ENCODE measurements at places on chromosomes 4 and X.
A peak's percentile ranks its signal among the peaks of the same experiment; 100 is the strongest.

DNA sequence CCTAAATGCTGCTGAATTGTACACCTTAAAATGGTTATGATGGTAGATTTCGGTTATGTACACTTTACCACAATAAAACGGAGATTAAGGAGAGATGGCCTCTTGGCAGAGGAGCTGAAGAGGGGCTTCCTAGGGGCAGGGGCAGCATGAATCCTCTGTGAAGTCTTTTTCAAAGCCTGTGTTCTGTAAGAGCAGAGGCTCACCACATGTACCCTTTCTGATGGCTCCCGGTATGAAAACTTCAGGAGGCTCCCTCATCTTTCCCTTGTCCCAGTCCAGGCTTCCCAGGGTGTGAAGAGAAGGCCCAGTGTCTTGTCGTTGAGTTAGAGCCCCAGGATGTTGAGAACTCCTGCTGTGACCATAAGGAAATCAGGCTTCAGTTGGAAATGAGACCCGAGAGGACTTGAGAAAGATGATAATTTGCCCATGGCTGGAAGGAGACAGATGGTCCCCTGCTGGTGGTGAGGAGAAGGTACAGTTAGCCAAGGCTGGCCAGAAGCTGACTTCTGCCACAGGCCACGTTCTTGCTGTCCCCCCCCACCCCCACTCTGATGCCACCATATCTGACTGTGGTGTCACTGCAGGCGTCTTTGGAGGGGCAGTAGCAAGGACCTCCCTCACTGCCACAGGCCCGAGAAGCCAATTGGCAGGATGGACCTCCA is 31.8 kb upstream of the MTM1 start:
- no peak for DNase-seq

DNA sequence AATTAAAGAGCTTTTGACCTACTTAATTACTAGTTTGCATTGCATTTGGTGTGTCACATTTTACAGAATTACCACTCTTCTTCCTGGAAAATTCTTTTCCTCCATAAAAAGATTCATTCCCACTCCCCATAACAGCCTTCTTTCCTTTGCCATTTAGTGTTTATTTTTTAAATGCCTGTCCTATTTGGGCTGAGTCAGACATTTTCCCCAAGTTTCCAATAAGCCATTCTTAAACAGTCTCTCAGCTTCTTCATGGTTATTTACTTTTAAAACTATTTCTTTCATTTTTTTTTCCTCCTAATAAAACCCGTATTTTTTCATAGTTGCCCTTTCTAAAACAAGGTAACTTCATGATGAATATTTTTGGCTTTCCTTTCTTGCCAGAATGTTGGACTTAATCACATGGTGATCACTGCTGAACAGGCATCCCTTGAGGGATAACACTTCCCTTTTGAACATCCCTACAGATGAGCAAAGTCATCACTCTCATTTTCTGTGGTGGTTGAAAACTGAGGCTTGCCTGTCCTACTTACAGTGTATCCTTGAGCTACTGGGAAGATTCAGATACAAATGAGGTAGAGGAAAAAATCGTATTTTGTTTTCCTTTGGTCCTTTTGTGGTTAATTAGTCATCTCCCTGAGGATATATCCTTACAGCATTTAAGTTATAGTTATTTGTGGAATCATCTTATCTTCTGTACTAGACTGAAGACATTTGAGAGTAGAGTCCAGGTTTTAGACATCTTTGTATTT is 520.5 kb upstream of the NR3C2 start:
- no peak for DNase-seq

GRCh38 chr4:74682567-74683359 is 111.6 kb downstream of the BTC start:
- DNase-seq, result peak; percentile 51

GRCh38 chrX:15129412-15129811 is 140.5 kb downstream of the ASB9 start:
- DNase-seq, result no peak

GRCh38 chrX:9542761-9543111 is 77.9 kb downstream of the TBL1X start:
- DNase-seq, result no peak

DNA sequence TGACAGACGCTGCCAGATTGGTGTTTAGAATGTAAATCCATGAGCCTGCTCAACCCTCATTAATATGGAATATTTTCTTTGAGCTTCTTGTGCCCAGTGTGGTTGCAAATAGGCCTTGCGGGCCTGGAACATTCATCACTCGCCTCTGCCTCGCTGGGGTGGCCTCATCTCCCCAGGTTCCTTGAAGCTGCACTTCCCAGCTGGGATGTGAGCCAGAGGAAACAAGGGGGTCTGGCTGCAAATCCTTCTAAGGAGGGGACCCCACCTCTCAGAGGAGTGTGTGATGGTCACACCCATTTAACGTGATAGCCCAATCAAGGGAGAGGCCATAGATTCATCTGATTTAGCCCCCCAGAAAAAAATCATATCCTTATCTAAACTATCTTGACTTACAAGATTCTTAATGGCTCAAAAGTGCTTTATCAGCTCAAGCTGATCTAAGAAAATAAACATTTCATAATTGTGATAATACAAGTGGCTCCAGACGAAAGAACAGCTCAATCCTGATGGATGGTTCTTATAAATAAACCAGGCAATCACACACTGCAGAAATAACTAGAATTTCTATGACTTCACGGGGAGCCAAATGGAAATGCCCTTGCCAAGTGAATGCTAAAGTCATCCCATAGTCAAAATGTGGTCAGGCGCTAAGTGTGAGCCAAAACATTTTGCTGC is 189.9 kb downstream of the PTTG2 start:
- no peak for DNase-seq

DNA sequence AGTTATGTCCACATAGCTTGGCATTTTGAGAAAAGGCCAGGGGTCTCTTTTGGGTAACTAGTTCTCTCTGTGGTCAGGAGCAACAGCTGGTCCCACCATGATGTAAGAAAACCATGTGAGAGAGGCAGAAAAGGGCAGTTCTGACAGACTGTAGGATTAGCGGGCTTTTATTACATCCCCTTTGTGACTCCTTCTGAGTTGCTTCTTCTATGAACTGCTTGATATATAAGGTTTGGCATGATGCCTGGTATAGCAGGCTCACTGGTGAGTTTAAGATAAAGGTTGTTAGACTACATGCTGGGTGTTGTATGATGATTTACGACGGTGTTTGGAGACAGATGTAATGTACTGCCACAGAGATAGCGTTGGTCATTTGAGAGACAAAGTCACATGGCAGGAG is 2308.1 kb upstream of the AGA start:
- DNase-seq, result no peak

GRCh38 chr4:10460313-10461047 is 3.3 kb upstream of the ZNF518B start:
- no peak for DNase-seq

DNA sequence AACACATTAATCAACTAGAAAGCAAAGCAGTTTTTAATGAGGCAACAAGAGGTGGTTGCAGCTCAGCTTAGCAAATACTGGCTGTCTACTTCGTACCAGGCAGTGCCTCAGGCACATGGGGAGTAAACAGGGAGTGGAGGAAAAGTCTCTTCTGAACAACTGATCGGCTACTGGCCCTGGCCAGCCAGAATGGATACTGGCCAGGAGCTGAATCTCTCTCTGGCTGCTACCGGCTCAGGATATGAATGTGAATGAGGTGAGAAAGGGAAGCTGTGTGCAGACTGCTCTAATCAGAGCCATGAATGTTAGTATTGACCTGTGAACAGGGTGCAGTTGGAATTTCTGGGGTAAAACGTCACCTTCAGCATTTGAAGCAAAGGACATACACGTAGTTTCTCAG is 77.3 kb downstream of the STK32B start:
- DNase-seq, result no peak

- peak; percentile 91 for DNase-seq
Observed at GRCh38 chrX:63350941-63351616, at the start of gene SPIN4. TSS of gene SPIN4 (minus strand) at chrX:63351332. CDS start at chrX:63350819, 513 bp downstream.

DNA sequence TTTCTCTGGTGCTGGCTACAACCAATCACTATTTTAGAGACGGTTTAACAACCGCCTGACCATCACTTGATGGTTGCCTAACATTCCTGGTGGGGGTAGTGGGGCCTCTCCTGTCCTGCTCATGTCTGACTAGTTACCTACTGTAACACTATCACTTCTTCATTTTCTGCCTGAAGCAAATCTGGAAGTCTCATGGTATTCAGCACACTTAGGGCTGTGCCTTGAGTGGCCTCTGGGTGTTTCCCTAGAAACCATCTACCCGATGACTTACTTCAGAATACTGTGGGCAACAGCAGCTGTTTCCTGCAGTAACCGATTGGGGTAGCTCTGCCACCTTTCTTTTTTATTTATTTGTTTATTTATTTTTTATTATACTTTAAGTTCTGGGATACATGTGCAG is 880.1 kb upstream of the INTU start:
- no peak for DNase-seq

- DNase-seq, result no peak
Observed at GRCh38 chrX:112083624-112084326, 1.2 kb upstream of the TRPC5 start.

GRCh38 chrX:1727531-1728027 is 112.7 kb downstream of the ASMT start:
- DNase-seq, result peak; percentile 84

- peak; percentile 92 for DNase-seq
Observed at GRCh38 chrX:130401415-130402207, at the start of gene RBMX2. TSS of gene RBMX2 (plus strand) at chrX:130401987. CDS start at chrX:130402033, 46 bp downstream.

DNA sequence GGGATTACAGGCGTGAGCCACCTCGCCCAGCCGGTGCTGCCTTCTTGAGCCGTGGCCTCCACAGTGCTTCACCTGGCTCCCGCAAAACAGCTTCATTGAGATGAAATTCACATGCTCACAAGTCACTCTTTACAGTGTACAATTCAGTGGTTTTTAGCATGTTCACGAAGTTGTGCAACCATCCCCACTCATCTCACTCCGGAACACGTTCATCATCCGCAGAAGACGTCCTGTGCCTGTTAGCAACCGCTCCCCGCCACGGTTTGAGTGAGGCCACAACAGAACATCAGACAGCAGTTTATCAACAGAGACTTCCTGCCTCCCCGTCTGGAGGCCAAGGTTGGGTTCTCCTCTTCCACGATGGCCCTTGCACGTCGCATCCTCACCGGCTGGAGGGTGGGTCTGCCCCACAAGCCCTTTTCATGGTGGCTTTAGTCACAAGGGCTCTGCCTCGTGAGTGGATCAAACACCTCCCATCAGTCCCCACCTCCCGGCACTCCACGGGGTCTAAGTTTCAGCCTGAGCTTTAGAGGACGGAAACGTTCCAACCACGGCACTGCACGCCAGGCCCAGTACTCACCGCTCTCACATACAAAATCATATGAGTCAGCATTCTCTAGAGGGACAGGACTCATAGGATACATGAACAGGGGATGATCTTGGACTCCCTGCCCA is 29.6 kb upstream of the SPON2 start:
- peak; percentile 66 for DNase-seq

GRCh38 chrX:134251241-134251640 is 14.3 kb downstream of the CCDC160 start:
- no peak for DNase-seq

GRCh38 chr4:141465171-141465570 is 171.2 kb upstream of the IL15 start:
- no peak for DNase-seq

- DNase-seq, result no peak
Observed at GRCh38 chrX:100600758-100601157, 16.0 kb downstream of the TNMD start.

DNA sequence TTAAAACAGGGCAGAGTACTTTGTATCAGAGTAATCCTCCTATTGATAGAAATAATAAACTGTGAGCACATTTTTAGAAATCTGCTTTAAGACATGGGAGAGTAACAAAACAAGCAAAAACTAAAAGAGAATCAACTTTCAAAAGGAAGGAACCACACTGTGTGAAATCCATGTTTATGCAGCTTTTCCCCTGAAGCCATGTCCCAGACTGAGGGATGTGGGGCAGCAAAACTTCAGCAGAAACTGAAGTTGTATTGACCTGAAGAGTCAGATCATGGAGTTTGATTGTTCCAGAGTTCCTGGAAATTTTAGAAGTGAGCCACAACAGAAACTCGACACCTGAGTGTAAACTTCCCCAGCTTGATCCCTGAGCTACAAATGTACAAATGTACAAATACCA is 53.2 kb downstream of the COMMD8 start:
- DNase-seq, result no peak

- no peak for DNase-seq
Observed at GRCh38 chr4:163367651-163368050, 24.0 kb downstream of the NPY5R start.

- no peak for DNase-seq
Observed at GRCh38 chr4:187302457-187303150, 578.9 kb upstream of the FAT1 start.

DNA sequence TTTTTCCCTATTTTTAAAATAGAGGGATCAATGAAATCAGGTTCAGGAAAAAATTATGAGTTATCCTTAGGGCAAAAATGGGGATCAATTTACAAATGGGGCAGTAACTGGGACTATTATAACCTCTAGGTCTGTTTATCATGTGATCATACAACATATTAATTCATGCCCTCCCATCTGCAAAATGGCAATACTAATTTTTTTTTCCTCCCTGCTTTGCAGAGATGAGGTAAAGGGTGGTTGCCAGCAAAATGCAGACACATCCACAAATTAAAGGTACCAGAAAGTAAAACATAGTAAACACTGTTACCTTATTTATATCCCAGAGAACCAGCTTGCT is 467 bp downstream of the HSD17B11 start:
- no peak for DNase-seq

- DNase-seq, result no peak
Observed at GRCh38 chr4:1550122-1551070, 133.7 kb downstream of the FAM53A start.

DNA sequence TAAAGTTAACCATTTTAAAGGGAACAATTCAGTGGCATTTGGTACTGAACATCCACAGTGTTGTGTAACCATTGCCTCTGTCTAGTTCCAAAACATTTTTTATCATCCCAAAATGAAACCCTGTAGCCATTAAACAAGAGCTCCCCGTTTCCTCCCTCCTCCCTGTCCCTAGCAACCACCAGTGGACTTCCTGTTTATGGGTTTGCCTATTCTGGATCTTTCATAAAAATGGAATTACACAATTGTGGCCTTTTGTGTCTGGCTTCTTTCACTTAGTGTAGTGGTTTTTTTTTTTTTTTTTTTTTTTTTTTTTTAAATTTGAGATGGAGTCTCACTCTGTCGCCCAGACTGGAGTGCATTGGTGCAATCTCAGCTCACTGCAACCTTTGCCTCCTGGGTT is 11.6 kb downstream of the RBMX2 start:
- peak; percentile 84 for DNase-seq

- no peak for DNase-seq
Observed at GRCh38 chrX:132171881-132172280, 44.1 kb upstream of the FRMD7 start.
